ENCODE measurements at places on chromosomes 5 and 9. TPM values are rescaled to one million over a fixed set of nuclear protein-coding genes. Genes with fewer than 3 reads are reported as not detected.
A peak's percentile ranks its signal among the peaks of the same experiment; 100 is the strongest.

Gene FOXD4L5
- 0.13 TPM for total RNA-seq

- no peak for DNase-seq
Measured at GRCh38 chr5:124252747-124253146, 493.7 kb downstream of the ZNF608 start.

GRCh38 chr5:142941245-142941644, 171.1 kb downstream of the ARHGAP26 start:
- DNase-seq = no peak

DNA sequence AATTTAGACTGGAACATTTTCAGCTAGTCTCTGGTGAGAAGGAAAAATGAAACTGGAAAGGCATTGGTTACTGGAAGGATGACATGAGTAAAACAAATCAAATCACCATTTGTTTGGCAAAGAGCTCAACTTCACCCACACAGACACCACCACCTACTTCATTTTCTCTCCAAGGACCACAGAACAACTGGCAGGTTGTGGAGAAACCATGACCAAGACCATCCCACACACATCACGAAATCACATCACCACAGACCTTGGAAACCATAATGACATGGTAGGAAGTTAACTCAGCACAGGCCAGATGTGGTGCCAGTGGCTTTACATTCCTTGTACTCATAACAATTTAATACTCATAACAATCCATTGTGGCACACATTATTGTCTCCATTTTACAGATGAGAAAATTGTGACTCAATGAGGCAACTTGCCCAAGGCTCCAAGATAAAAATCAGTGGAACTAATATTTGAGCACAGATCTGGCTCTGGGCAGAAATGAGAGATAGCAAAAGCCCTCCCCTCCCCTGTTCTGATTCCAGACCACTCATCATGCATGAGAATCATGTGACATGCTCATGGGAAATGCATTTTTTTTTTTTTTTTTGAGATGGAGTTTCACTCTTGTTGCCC, 7.5 kb downstream of the OR1K1 start:
- no peak for DNase-seq

Gene GDF9
- not detected for total RNA-seq

- DNase-seq = no peak
Measured at GRCh38 chr5:139669662-139670368, 21.7 kb downstream of the CXXC5 start.

DNA sequence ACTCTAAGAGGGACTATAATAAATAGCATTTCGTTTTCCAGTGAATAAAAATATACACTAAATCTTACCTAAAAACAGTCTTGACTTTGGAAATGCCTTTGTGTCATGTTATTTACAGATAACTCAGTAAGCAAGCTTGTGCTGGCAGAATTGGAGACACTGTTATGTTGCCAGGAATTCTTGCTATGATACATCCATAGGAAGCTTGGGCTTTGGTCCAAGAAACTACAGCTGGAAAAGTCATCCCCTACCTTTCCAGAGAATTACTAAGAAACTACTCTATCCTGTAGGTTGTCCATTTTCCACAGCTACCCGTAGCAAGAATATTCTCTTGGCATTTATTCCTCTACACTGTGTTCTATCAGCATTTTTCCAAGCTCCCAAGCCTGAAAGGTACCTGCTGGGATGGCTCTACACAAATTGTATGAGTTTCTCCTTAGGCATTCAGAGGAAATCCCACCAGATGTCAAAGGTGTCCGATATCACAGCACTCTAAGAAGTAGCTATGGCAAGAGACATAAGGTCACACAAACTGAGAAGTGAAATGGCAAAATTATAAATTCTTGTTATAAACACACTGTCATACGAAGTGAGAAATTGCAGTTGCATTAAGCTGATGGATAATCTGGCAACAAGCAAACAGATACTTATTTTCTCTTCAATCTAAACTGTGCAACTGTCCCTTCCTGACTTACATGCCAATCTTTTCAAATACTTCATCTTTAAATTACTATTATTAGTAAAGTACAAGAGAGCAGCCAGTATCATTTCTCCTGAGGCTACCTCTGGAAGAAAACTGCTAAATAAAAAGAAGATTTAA, 68.5 kb downstream of the MCTP1 start:
- no peak for DNase-seq

- DNase-seq = no peak
Measured at GRCh38 chr9:110007477-110008270, 200.3 kb downstream of the C9orf152 start.

DNA sequence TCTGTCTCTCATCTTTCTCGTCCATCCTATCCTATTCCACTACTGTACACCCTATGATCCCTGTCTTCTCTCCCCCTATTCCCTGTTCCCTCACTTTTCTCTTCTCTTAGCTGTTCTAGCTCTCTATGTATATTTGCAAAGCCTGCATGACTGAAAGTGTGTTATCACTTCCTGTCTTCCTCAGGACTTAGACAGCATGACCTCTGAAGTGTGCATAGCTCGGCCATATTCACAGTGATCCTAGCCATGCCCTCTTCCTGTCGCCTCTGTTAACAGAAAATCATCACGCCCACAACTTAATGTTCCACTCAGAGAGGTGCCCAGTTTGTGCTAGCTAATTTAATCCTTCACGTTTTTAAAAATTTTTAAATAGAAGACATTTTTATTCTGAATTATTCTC, 35.8 kb upstream of the CDH6 start:
- no peak for DNase-seq

Gene MTREX
- 130 TPM for total RNA-seq

GRCh38 chr5:141747152-141748141, 65.4 kb upstream of the ARAP3 start:
- peak; percentile 80 for DNase-seq

GRCh38 chr5:160367261-160367660, 3.2 kb downstream of the C1QTNF2 start:
- DNase-seq = no peak

Measured in H1 (cell line).